ENCODE measurements at places on chromosomes 5 and 9.

- no peak for DNase-seq
Observed at GRCh38 chr5:25412116-25412661, 767.4 kb upstream of the CDH10 start.

DNA sequence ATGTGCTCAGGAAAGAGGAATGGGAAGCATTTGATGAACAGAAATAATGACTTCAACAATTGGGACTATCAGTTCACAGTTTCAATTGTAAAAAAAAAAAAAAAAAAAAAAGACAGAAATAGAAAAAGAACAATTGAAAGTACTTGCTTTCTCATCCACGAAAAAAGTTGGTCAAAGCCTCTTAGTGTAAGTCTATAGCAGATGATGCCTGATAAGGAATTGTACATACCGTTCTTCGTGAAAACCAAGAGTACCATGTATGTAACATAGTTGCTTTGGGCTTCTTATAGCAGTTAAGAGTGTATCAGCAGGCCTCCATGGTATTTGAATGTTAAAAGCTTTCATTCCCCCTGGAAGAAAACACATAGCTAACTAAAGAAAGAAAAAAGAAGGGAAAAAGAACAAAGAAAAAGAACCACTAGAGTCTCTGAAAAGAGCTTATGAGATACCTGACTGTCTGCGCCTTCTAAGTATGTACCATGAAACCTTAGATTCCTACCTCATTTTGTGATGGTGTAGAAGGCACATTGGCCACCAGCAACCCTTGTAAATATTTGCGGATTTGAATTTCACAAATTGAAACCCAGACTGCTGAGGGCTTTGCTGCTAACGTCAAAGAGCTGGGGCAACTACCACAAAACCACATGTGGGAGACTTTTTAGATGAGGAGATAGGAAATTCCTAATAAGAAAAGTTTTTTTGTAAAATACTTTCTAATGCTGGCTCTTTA is 75.2 kb downstream of the TMC1 start:
- no peak for DNase-seq

- DNase-seq: no peak
Observed at GRCh38 chr5:59579824-59580167, 313.7 kb downstream of the PDE4D start.

DNA sequence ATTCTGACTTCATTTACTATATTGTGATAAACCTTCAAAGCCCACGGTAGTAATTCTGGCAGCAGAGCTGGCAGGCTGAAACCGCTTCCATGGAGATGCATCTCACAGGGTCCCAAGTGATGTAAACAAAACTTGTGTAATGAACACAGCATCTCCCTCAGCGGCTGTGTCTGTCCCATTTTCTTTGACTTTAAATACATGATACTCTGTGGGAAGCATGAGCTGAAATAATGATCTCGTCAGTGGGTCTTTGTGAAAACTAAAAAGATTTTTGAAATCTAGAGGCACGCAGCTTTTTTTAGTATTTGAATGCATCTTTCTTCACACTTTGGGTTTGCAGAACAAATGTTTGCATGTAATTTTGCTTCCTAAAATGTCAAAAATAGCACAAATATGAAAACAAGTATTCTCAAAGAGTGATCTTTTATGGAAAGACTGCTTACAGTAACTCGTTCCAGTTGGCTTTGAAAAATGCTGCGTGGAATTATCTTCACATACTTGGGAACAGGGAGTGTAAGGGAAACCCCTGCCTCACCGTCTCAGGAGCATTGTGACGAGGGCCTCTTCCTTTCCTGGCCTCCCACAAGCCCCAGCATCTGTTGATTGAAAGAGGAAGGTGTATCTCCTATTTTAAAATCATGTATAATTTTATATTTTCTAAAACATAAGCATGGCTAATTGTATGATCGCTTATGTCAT is 18.1 kb upstream of the LPCAT1 start:
- no peak for DNase-seq

DNA sequence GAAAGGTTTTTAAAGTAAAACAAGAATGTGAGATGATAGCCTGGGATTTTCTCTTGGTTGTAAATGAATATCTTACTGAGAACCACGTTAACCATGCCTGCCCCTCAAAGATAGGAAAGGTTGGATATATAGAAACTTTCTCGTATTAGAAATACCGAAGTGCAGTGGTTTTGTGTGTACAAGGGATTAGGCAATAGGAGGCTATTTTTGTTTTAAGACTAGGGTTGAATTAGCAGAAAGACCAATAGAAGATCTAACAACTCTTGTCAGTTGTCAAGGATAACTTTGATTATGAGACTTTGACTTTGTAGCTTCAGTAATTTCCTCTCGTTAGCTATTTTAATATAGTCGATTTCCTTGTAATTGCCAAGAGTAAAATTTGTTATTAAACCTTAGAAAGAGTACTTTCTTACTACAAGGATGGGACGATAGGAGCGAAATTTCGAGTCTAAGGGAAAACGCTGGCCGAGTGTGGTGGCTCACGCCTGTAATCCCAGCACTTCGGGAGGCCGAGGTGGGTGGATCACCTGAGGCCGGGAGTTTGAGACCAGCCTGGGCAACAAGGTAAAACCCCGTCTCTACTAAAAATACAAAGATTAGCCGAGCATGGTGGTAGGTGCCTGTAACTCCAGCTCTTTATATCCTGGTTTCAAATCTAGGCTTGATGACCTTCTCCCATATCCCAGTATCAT is 838 bp downstream of the POLK start:
- DNase-seq: no peak

- DNase-seq: no peak
Observed at GRCh38 chr9:100601216-100601615, 23.3 kb downstream of the CAVIN4 start.

DNA sequence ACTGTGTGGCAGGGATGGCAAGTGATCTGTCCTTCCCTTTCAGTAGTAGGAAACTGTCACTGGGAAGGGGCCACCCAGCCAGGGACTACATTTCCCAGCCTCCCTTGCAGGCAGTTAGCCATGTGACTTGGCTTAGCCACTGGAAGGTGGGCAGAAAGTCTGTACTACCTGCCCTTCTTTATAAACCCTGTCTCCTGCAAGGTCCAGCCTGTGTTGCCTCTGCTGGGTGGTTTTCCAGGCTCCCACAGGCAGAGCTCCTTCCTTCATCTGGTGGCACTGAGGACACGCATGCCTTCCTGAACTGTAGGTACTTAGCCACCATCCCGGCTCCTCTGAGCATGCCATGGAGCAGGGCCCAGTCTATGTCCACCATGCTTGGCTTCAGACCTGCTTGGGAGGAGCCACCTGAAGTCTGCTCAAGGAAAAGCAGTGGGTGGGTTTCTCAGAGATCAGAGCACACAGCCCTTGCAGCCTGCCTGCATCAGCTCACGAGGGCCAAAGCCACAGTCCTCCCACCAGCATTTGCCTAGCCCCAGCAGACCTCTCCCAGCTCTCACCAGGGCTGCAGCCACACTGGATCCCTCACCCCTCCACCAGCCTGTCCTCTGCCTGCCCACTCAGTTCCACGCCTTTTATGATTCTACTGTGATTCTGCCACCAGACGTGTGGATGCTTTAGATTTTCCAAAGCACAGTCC is 16.7 kb upstream of the SLC25A51 start:
- no peak for DNase-seq

- DNase-seq: no peak
Observed at GRCh38 chr5:167822241-167822640, 469.2 kb upstream of the WWC1 start.

DNA sequence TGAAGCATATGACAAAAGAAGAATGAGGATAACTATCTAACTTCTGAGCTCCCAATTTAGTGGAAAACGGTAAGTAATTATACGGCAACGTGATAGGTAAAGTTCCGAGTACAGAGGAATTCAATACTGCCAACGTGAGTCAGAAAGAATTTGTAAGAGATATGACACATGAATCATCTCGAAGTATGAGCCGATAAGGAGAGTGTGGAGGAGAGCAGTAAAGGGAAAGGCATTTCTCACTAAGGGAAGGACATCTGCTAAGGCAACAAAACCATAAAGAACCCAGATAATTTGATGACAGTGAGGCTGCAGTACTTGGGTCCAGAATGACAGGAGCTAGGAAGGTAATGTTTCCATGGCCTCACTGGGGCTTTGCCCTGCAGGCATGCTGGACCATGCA is 11.0 kb downstream of the MPDZ start:
- DNase-seq: no peak

GRCh38 chr5:151676314-151676712 is 10.4 kb downstream of the SPARC start:
- no peak for DNase-seq

- no peak for DNase-seq
Observed at GRCh38 chr9:110984890-110985437, 53.3 kb downstream of the LPAR1 start.

GRCh38 chr5:17234374-17234773 is 16.9 kb downstream of the BASP1 start:
- DNase-seq: no peak

GRCh38 chr9:91116211-91116610 is 245.5 kb downstream of the AUH start:
- no peak for DNase-seq

DNA sequence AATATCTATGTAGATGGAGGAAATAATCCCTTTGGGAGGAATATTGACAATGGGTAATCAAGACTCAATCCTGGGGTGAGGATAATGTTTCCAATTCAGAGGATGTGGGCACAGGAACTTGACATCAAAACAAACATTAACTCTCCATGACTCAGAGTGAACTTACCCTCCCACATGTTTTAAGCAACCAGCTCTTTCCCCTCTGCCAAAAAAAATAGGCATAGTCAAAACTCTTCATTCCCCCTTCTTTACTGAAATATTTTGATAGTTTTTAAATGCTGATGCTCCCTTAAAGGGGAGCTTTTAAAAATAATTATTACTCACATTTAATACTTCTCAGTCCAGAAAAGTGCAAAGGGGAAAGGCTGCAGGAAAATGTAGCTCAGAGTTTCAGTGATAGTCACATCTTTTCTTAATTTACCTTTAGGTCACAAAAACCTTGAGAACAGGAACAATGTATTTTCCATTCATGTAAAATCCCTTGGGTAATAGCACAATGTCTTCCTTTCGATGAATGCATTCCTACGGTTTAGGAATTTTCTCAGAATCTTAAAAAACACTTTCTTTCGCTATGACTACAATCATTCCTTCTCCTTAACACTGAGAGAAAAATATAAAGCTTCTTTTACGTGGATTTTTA is 298.4 kb upstream of the GRAMD2B start:
- no peak for DNase-seq

DNA sequence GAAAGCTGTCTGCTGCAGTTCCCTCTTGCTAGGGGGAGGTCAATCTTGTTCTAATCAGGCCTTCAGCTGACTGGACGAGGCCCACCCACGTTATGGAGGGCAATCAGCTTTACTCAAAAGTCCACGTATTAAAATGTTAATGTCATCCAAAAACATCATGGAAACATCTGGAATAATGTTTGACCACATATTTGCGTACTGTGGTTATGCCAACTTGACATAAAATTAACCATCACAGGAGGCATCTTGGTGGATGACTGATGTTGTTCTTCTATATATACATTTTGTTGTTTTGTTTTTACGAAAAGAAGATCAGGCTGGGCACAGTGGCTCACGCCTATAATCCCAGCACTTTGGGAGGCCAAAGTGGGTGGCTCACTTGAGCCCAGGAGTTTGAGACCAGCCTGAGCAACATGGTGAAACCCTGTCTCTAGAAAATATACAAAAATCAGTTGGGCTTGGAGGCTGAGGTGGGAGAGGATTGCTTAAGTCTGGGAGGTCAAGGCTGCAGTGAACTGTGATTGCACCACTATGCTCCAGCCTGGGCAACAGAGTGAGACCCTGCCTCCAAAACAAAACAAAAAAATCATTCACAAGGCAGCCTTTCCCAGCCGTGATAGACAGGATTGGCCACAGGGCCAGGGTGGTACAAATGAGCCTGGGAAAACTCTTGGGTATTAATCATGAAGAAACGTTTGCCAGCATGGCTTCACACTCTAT is 33.8 kb upstream of the PRXL2C start:
- no peak for DNase-seq

DNA sequence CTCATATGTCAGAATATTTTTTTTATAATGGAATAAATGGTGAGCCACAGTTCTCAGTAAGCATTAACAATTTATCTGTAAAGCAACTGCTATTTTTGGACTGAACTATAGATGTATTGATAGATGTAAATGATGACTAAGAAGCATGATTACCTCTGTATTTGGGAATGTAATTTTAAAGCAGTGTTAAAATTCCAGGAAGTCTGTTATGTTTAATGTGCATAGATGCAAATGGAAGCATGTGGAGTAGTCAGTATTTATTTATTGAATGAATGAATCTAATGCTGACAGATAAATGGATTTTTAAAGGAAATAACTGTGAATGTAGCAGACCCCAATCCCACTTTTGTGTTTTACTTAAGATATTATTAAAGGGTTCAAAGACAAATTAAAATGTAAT is 95.0 kb downstream of the ATG10 start:
- DNase-seq: no peak

DNA sequence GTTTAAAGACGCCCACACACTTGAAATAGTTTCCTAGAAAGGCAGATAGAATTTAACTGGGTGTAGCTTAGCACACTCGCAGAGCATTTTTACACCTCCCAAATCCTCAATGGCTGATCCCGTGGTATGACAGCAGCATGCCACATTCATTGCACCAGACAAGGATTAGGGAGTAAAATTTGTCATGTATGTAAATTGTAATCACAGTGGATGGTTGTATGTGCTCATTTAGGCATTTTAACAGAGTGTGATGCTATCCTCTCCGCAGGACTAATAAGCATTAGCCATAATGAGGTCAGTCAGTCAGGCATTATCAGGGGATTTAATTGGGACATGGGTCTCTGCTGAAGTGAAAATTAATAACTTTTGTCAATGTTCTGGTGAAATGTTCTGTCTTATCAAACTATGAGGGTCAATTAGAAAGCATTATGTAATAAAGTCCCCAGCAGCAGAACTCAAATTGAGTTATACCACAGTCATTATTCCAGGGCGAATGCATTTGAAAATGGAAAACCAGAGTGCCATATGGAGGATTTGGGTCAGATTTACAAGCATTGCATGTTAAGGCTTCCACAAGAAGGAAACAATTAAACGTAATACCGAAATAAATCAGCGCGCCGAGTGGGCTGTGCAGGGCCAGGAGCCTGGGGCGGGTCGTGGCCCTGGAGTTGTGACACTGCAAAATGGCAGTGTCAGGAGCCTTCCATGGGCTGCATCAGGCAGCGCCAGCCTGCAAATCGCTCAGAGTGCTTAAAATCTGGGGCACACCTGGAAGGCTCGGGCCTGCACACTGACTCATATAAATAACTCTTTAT is 602.2 kb downstream of the BNC2 start:
- DNase-seq: no peak

GRCh38 chr9:124766815-124767554 is 4.1 kb downstream of the NR6A1 start:
- no peak for DNase-seq

GRCh38 chr9:35552837-35553236 is 52.2 kb upstream of the TESK1 start:
- DNase-seq: no peak

DNA sequence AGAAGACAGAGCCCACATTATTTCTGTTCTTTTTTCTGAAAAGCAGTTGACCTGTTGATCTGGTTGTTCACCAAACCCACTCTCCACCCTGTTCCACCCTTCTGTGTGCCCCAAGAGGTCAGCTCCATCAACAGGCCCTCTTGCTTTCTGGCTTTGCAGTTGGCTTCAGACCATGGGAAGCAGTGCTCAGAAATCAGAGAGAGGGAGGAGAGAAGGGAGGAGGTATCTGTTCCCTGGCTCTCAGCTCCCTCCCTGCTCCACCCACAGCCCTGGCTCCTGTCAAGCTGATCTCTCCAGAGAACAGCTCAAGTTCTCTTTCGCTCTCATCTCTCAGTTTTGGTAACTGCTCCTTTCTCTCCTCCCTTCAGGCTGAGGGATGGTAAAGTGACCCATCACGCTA is 144.2 kb upstream of the RAI14 start:
- DNase-seq: no peak

GRCh38 chr9:107147134-107147533 is 135.9 kb upstream of the RAD23B start:
- no peak for DNase-seq

Data from NCI-H1436 treated with DMSO at 0.1 percent for 48 hours (cell line).